ENCODE measurements at places on chromosomes 5 and 9.

GRCh38 chr9:5851445-5851844 is 18.5 kb upstream of the ERMP1 start:
- DNase-seq, result peak; percentile 43

- no peak for DNase-seq
These were observed 36.6 kb upstream of the ZNF366 start for GRCh38 chr5:72543811-72544210.

DNA sequence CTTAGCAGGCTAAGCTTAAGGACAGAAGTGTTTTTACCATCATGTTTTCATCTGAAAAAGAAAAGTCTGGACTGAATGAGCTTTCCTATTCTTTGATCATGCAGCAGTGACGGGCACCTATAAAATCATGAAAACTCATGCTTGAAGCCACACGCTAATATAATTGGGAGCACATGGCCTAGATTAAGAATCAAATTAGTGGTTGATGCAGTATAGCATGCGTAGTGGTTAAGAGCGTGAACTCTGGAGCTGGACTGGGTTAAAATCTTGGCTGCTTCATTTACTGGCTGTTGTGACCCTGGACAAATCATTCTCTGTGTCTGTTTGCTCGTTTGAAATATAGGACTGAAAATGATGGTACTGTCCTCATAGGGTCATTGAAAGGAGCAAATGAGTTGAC is 49.9 kb upstream of the IL13 start:
- DNase-seq, result no peak

DNA sequence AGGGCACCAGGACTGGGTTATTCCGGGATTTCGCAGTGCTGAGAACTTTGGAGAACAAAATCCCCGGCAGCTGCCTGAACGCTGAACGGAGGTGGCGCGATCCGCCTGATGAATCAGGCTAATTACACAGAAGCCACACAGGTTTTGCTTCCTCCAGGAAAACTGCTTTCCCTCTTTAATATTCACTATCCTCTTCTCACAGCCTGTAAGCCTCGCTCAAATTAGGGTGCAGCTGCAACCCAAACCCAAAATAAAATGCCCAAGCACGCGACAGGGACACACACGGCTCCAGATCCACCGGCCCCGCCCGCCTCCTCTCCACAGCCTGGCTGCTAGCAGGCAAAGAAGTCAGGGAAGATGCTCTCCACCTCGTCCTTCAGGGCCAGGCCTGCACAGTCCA is 6.0 kb downstream of the SOHLH1 start:
- no peak for DNase-seq

- DNase-seq, result no peak
These were observed 59.7 kb upstream of the GARNL3 start for GRCh38 chr9:127204771-127205470.

DNA sequence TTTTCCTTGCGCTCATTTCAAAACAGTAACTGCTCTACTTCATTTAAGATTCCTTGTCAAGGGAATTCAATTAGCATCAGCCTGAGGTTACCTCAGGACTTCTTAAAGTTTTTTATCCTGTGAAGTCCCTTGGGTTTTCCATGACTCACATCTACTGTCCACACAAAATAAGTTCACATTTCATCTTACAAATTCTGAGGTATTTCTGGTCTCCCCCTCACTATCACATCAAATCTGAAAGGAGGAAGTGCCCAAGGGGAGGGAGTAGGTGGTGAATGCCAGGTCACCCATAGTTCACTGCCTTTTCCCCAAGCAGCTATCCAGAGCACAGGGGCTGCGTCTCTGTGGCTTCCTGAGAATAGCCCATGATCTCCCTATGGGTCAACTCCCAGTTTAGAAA is 227.1 kb upstream of the NREP start:
- no peak for DNase-seq

DNA sequence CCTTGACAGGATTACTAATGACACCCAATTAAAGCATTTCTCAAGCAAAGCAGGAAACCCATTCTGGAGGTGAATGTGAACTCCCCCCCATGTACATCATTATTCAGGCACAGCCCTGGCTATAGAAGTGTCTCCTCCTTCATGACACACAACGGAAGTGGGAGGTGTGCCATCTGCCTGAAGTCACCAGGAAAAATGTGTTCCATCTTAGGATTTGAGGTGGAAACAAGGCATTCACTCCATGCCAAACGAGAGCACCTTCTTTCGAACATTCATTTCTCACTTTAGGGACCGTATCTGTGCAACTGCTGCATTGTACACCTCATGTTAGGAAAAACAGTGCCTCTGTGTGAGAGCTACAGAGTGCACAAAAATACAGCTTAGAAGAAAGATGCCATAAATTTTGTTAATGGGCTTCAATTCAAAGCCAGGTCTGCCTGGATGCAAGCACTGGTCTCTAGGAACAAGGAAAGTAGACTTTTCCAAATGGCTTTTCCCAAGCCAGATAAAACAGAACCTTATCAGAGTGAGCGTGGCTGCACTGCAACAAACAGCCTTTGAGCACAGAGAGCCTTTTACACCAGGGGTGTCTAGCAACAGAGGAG is 19.4 kb downstream of the GOLM1 start:
- DNase-seq, result no peak

- DNase-seq, result no peak
These were observed 116.0 kb downstream of the TRPM6 start for GRCh38 chr9:74771672-74772071.

Data from CD4-positive, alpha-beta T cell treated with Interleukin-17A for 4 hours (primary cell).